ENCODE measurements at places on chromosomes 5 and 9. TPM values are rescaled to one million over a fixed set of nuclear protein-coding genes. Genes with fewer than 3 reads are reported as not detected.

The C5orf58 gene
- not detected for total RNA-seq

The SPINK7 gene
- not detected for total RNA-seq

The MROH2B gene
- total RNA-seq: not detected

The ANKRD20A1 gene
- total RNA-seq: not detected

The KIF27 gene
- 0.67 TPM for total RNA-seq

The DIAPH1 gene
- 32.7 TPM for total RNA-seq

The KIF4B gene
- total RNA-seq: not detected

The CYSRT1 gene
- total RNA-seq: 0.74 TPM

The FBP1 gene
- not detected for total RNA-seq

The HK3 gene
- not detected for total RNA-seq

The TMEM252 gene
- total RNA-seq: not detected

The GZMA gene
- total RNA-seq: not detected

The RNF208 gene
- 1.2 TPM for total RNA-seq

The FPGS gene
- total RNA-seq: 65.4 TPM

The FOXD4L4 gene
- total RNA-seq: not detected

The TAF1L gene
- total RNA-seq: not detected

The LCN1 gene
- total RNA-seq: not detected

The SPINK4 gene
- total RNA-seq: not detected

The PCDHAC2 gene
- not detected for total RNA-seq

The OR1J2 gene
- total RNA-seq: not detected
